ENCODE measurements at places on chromosomes 4 and X. TPM values are rescaled to one million over a fixed set of nuclear protein-coding genes. Genes with fewer than 3 reads are reported as not detected.

SATL1 gene
- total RNA-seq = not detected

ASB12 gene
- not detected for total RNA-seq

GLA gene
- 18.4 TPM for total RNA-seq

KLHL13 gene
- total RNA-seq = 0.34 TPM

SPANXC gene
- total RNA-seq = not detected

IL2 gene
- total RNA-seq = not detected

ZAR1 gene
- total RNA-seq = not detected

NAP1L3 gene
- 0.76 TPM for total RNA-seq

ITGB1BP2 gene
- 0.77 TPM for total RNA-seq

CWH43 gene
- total RNA-seq = not detected

MID1 gene
- total RNA-seq = 38.5 TPM

IQSEC2 gene
- 0.22 TPM for total RNA-seq

NPY2R gene
- not detected for total RNA-seq

IQCM gene
- total RNA-seq = not detected

ITIH6 gene
- total RNA-seq = not detected

SOWAHD gene
- not detected for total RNA-seq

FBXW7 gene
- 50.3 TPM for total RNA-seq

SRPK3 gene
- total RNA-seq = 0.43 TPM

SMIM43 gene
- 0.09 TPM for total RNA-seq

MAGEA12 gene
- total RNA-seq = not detected

ARSD gene
- 18.1 TPM for total RNA-seq

NUDT11 gene
- total RNA-seq = 0.52 TPM

Measured in dermis lymphatic vessel endothelial cell (primary cell).